GM18507 (cell line): ENCODE measurements at places on chromosomes 6 and 20.

GRCh38 chr20:43969501-43970182, 55.0 kb downstream of the TOX2 start:
- DNase-seq = no peak

DNA sequence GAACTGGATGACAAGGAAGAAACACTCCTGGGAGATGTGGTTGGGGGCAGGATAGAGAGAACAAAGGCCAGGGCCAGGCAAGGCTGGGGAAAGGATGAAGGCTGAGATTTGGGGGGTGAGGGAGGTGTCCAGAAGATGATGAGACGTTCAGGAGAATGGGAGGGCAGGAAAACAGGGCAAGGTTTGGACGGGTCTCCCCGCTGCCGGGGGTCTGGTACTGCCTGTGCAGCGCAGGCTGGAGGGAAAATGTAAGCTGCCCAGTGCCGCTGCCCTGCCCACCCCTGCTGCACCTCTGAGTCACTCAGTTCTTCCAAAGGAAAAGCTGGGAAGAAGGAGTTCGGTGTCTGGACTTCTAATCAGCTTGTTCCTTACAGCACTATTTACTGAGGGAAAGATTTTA, 130.9 kb downstream of the DTNBP1 start:
- DNase-seq = no peak

DNA sequence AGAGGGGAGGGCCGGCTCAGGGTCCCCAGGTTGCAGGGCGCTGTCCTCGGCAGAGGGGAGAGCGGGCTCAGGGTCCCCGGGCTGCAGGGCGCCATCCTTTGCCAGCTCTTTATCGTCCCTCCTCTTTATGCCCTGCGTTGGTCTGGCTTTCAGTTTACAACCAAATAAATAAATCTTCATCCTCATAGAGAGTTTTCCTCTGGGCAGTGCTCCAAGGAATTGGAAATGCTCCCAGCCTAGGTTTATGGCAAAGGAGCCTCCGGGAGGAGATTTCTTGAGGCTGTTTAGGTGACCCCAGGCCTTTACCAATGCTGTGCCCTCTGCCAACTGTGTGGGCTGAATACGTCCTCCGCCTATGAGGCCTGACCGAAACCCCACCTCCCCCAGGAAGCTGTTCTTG, 60.2 kb downstream of the CHMP4B start:
- DNase-seq = no peak

DNA sequence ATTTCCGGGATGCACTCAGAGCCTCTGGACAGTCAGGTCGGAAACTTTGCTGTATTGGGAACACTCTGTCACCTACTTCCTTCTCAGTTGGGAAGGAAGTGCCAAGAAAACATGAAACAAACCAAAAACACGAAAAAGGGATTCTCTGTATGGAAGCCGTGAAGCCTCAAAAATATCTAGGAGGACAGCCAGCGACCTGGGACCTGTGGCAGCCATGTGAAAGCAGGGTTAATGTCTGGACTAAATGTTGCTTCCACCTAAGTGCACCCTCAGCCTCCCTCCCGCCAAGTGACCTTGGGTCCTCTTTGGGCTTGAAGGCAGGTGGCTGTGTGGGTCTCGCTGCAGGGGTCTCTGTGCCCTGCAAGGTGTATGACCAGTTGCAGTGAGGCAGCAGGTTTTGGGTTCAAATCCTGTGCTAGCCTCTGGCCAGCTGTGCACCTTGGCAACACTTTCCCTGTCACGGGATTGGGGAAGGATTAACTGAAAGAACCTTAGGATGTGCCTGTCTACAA, 851 bp downstream of the MAVS start:
- DNase-seq = no peak

DNA sequence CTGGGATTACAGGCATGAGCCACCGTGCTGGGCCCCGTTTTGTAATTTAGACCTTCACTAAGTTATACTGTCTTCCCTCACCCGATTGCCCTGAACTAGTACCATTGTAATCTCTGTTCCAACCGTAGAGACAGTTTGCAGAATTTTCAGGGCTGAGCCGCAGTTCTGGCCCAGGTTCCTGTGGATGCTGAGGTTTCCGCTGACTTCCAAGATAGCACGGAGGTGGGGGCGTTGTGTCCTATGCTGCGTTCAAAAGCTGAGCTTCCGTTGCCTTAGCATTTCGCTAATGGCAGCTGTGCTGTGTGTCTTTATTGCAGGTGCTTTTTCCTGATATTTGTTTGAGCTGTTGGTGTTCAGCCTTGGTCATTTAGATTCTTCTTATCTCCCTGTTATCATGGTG, 137.0 kb downstream of the SOX4 start:
- no peak for DNase-seq

GRCh38 chr6:160393891-160394653, 45.9 kb downstream of the SLC22A3 start:
- no peak for DNase-seq

DNA sequence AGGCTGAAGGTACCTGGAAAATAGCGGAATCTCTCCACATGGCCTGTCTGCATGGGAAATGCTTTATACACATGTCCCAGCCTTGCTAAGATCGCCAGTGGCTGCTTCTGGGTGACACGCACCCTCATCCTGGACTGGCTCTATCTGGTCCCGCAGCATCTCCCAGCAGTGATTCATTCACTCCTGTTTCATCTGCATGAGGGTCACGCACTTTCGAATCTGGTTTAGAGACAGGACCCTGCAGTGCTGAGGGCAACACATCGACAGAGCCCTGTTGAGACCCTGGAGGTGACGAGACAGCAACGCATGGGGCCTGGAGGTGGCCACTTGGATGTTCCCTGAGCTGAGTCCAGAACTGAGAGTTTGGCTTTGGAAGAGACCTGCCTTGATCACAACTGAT, 136.5 kb downstream of the SMOC2 start:
- DNase-seq = no peak

GRCh38 chr6:7073082-7073820, 34.5 kb upstream of the RREB1 start:
- DNase-seq = no peak

GRCh38 chr6:1622220-1622850, 12.6 kb downstream of the FOXC1 start:
- DNase-seq = no peak

GRCh38 chr6:108689272-108690161, 128.8 kb downstream of the FOXO3 start:
- no peak for DNase-seq

DNA sequence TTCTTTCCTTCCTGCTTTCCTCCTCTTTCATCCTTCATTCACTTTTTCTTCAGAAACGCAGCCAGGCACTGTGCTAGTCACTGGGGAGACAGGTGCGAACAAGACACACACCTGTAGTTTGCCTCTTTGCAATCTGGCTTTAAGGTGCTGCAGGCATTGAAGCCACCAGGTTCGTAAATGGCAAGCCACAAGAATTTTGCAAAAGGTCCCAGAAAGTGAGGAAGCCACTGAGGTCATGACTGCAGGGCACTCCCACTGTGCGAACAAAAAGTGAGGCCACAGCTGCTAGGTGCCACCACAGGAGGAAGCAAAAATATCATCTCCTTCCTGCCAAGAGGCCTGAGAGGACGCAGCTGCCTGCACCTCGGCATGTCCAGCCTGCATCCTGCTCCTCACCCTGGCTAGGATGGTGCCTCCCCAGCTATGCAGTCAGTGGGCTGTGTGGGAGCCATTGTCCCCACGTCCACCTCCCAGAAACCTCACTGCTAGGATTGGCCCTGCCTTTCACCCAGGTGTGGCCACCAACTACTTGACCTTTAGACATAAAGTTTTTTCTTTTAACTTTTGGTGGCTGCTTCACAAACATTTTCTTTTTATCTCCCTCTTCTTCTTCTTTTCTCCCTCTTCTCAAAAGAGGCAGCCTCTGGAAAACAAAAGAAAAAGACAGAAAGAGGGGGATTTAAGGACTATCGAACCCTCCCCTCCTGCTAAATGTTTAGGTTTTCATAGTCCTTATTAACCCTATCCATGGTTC, 230.8 kb downstream of the BCAS1 start:
- no peak for DNase-seq

GRCh38 chr6:151216804-151217203, 23.0 kb upstream of the AKAP12 start:
- no peak for DNase-seq

GRCh38 chr6:82249381-82250253, 2.1 kb upstream of the IBTK start:
- no peak for DNase-seq

DNA sequence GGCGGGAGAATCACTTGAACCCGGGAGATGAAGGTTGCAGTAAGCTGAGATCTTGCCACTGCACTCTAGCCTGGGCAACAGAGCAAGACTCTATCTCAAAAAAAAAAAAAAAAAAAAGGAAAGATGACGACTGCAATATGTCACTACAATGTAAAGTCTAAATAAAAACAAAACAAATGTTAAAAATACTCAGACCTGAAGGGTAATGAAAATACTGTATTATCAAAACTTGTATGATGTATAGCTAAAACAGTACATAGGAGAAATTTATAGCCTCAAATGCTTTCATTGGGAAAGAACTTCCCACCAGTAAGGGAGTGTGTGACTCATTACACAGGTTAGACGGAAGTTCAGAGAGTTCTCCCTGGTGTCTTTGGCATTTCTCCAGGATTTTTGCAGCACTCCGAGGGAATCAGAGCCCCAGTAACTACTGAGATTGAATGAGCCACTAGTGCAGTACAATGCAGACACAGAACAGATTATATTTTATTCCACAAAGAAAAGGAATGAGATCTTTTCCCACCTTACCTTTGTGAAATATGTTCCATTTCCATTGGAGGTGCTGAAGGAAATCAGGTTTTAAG, 12.5 kb upstream of the RALGAPB start:
- DNase-seq = no peak

DNA sequence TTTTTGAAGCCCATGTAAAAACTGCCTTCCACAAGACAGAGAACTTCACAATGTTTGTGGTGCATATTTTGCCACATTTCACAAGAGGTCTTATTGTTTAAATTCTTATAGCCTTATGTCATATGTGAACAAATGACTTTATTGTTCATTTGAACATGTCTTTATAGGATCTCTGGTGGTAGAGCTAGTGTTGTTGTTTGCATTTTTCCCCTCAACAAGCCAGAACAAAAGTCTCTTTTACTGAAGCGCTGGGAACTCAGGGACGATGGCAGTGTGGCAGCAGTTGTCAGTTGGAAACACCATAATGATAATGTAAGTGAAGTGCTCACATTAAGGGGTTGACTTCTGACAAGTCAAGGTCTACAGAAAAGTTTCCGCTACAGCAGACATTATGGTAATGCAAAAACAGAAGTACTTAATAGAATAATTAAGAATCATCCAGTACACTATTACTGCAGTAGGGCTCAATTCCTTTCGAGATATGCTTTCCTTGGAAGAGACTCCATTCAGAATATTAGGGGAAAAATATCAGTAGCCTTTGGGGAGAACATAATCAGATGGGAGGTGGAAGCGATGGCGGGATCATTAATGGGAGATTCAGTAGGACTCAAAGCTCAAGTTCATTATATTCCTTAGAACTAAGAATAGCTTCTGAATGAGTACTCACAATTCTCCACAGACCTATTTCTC, 180.0 kb downstream of the GJA10 start:
- DNase-seq = no peak

DNA sequence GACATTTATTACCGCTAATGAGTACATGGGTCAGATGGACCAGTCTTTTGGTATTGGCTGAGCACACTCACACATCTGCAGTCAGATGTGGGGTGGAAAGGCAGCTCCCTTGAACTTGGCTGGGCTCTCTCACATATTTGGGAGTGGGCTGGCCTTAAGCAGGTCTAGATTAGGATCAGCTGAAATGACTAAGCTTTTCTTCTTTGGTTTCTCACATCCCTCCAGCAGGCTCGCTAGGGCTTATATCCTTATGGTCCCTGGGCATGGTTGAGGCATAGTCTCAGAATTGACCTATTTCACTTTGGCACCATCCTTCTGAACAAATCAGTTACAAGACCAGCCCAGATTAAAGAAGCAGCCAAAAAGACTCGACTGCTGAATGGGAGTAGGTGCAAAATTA, 14.4 kb upstream of the PLCB1 start:
- DNase-seq = no peak

DNA sequence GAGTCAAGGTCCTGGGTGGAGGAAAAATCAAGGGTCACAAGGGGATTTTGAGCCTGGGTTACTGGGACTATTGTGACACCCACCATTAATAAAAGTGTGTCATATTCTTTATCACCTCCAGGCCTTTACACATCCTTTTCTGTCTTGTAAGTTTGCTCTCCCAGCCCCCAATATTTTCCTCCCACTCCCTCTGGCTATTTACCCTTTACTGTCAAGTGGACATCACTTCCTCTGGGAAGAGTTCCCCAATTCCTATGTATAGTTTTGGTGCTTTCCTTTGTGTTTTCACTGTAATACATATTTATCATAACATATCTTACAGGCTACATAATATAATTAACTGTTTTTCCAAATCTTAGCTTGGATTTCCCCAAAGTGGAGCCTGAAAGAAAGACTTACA, 36.3 kb downstream of the MARCKS start:
- DNase-seq = no peak

- DNase-seq = no peak
Observed at GRCh38 chr6:119966484-119966883, 616.9 kb upstream of the MAN1A1 start.

- DNase-seq = no peak
Observed at GRCh38 chr20:60812561-60812960, 439.5 kb upstream of the CDH4 start.

- DNase-seq = no peak
Observed at GRCh38 chr6:169808608-169808967, 57.2 kb downstream of the ERMARD start.

GRCh38 chr6:38837101-38837500, 122.0 kb downstream of the DNAH8 start:
- DNase-seq = no peak

DNA sequence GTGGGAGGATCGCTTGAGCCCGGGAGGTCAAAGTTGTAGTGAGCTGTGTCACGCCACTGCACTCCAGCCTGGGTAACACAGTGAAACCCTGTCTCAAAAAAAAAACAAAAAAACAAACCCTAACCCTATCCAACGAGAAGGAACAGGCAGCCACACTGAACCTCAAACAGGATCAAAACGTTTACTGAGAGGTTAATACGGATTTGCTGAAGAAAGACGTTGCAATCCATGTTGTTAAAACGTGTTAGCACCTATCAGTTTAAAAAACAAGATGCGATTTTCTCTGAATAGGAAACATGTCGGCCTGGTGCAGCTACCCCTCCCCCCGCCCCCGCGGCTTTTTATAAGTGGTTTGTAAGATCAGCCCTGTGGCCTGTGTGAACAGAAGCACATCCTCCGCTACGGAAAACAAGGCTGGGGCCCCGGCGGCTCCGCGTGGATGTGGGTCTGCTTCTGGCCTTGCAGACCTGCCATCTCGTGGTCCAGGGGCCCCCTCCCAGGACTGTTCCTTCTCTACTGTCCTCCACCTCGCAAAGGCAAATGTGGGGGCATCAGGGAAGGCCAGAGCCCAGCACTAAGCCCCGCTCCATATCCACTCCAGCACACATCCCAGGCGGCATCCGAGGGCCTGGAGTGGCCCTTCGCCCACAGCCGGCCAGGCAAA, 11.4 kb downstream of the SLC2A4RG start:
- DNase-seq = no peak

- DNase-seq = no peak
Observed at GRCh38 chr20:62517901-62518610, 42.3 kb upstream of the GATA5 start.

GRCh38 chr6:121816906-121817540, 381.6 kb downstream of the GJA1 start:
- no peak for DNase-seq

DNA sequence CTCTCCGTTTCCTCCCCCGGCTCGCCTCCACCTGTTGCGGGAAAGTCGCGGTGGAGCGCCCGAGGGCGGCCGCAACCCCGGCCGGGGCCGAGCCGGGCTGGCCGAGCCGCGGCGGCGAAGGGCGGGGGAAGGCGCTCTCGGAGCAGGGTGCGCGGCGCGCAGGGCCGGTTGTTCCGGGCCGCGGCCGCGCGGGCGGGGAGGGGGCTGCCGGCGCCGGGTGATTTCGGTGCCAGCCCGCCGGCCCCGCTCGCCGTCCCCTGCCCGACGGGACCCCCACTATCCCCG, 235 bp downstream of the MAP7 start:
- no peak for DNase-seq
